A549 treated with CORT108297 at 1 μM for 4 hours (cell line): ENCODE measurements at places on chromosomes 2 and 18. TPM values are rescaled to one million over a fixed set of nuclear protein-coding genes. Genes with fewer than 3 reads are reported as not detected.

CASP8 gene
- 34.4 to 43.8 TPM (median 35.5 TPM) in 5 replicates for total RNA-seq

GKN1 gene
- total RNA-seq = 0.60 to 1.1 TPM (median 0.68 TPM) in 5 replicates

ZNF407 gene
- total RNA-seq = 2.4 to 2.8 TPM (median 2.8 TPM) in 5 replicates

GTF3C2 gene
- 58.8 to 66.8 TPM (median 60.2 TPM) in 5 replicates for total RNA-seq

ENOSF1 gene
- total RNA-seq = 22.9 to 29.6 TPM (median 26.9 TPM) in 5 replicates

RBM44 gene
- 0.12 to 0.24 TPM (median 0.17 TPM) in 5 replicates for total RNA-seq

MORN2 gene
- total RNA-seq = 38.0 to 47.2 TPM (median 42.0 TPM) in 5 replicates

MCM6 gene
- 46.3 to 60.6 TPM (median 49.4 TPM) in 5 replicates for total RNA-seq

SCG2 gene
- total RNA-seq = 0.88 to 1.2 TPM (median 1.1 TPM) in 5 replicates

MYCN gene
- 0.03 TPM in 1 of 5 replicates, not detected in the others for total RNA-seq

KDSR gene
- total RNA-seq = 34.6 to 42.4 TPM (median 40.3 TPM) in 5 replicates

VSNL1 gene
- total RNA-seq = not detected in 5 replicates

GREB1 gene
- total RNA-seq = 2.5 to 3.0 TPM (median 2.8 TPM) in 5 replicates

ZNF385B gene
- 0.20 to 0.21 TPM in 2 of 5 replicates, not detected in the others for total RNA-seq

ESCO1 gene
- 7.9 to 10.5 TPM (median 9.0 TPM) in 5 replicates for total RNA-seq

CRYGC gene
- not detected in 5 replicates for total RNA-seq

BMP10 gene
- total RNA-seq = not detected in 5 replicates
